ENCODE measurements at places on chromosomes 5 and 9.

DNA sequence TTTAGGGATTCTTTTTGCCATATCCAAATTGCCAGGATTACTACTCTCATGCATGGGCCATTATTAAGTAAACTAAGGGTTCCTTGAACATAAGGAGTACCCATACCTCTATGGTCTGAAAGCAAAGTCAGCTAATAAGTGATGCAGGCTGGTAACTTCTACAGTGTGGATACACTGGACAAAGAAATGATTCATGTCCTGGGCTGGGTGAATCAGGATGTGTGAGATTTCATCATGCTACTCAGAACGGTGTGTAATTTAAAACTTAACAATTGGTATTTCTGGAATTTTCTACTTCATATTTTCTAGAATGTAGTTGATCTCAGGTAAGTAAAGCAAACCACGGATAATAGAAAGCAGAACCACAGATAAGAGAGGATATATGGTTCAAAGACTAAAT is 428.8 kb downstream of the CHSY3 start:
- peak; percentile 77 for DNase-seq

DNA sequence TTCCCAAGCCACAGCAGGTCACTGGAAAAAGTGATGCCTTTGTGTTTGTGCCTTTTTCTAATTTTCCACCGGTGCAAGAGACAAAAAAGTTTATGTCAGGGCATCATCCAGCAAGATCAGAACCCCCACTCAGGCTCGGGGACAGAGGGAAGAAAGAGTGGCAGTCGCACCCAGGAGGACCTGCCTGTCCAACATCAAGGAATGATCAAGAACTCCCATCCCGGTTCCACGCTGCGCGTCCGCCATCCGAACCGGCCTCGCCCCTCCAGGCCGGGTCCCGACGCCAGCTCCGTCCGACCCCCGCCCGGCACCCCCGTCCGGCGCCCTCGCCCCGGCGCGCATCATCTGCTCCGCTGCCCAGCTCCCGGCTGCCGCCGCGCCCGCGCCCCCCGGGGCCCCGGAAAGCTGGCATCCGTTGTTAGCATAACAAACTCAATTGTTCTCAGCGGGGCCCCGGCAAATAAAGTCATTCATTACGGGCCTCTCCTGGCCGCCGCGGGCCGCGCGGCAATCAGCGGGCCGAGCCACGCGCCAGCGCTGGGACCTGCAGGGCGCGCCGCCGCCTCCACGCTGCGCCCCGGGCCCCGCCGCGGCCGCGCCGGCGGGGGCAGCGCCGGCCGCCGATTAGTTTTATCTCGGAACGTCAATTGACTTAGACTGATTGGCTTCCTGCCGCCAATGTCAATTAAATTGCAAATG is 48.1 kb downstream of the PAX5 start:
- DNase-seq, result no peak

DNA sequence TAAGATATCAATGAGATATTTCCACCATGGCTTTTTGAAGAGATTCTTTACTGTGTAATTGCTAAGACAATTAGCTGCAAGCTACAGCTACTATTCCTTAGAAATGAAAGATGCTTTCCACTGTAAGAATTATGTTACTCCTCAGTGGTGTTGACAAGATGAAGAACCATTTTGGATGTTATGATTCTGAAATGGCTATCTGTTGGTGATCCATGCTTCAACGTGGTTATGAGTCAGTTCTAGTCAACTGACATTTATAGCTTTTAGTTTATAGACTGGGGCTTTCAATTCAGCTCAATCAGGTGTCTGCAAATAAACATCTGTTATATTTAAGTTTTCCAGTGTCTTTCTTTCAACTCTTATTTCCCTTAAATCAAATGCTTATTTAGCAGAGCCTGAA is 93.7 kb downstream of the SGCD start:
- DNase-seq, result no peak

DNA sequence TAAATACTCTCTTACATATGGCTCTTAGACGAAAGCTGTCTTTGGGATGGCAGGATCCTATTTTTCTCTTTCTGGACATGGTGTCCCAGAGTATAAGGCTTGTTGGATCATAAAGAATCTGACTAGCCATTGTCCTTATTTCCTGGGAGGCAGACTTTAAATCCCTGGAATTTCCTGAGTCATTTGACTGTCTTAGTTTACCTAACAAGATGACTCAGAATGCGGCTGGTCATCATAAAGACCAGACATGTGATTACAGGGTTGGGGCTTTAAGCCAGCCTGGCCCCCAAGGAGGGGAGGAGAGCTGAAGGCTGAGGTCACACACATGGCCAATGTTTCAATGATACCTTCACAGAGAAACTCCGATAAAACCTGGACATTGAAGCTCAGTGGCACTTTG is 37.2 kb downstream of the FAM240B start:
- peak; percentile 93 for DNase-seq

- DNase-seq, result no peak
Measured at GRCh38 chr5:177356746-177357145, 978 bp upstream of the RGS14 start.

GRCh38 chr5:121783700-121784099 is 68.0 kb upstream of the FTMT start:
- no peak for DNase-seq
